ENCODE measurements at places on chromosomes 1 and 21.

DNA sequence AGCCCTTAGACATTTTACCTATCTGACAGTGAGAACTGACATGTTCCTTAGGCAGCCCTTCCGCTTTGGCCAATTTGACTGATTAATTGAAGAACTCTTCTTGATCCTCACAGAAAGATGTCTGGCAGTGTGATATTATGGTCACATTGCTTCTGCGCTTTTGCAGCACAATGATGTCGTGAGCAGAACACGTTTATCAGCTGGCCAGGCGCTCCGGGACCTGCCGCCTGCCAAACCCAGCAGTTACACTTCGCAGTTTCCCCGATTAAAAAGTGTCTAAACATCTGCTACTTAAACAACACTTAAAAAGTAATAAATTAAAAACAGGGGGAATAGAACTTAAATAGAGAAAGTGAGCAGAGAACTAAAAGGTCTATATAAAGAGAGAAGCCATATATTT is 103.5 kb upstream of the ETS2 start:
- H3K36me3 ChIP-seq = no peaks in the 10 kb centered on the region
- no peak overlapping the region for H3K4me3 ChIP-seq

DNA sequence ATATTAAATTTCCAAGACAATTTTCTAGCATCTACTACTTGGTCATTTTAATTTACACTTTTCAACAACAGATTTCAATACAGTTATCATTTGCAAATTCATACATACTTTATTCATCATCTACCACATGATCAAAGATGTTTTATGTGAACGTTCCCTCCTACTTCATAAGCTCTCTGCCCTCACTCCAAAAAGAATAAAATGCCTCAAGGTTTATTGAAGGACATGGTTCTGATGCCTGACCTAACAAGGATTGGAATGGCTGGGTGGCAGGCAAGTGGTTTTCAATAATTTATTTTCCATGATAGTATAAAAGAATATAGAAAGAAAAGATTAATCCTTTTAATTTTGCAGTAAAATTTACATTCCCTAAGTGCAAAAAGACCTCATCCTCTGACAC is 5.4 kb downstream of the CDKN2C start:
- H3K27me3 ChIP-seq = peaks cover 100% of the 10 kb centered on the region
- no peak overlapping the region for H3K27ac ChIP-seq

DNA sequence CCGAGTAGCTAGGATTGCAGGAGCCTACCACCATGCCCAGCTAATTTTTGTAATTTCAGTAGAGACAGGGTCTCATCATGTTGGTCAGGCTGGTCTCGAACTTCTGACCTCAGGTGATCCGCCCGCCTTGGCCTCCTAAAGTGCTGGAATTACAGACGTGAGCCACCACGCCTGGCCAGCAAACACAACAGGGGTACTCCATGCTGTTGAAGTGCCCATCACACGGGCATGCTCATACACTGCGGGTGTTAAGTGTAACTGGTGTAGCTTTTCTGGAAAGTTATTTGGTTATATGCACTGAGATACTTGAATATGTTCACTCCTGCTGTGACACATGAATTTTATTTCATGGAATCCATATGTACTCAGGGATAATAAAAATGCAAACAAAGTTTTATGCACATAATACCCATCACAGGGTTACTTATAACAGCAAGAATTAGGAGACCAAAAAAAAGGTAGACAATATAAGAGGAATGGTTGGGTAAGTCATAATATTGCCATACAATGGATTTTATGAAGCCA is 9.2 kb downstream of the SRSF4 start:
- H3K36me3 ChIP-seq = peaks cover 8% of the 10 kb centered on the region
- DNase-seq = no peak
- no peak overlapping the region for H3K27ac ChIP-seq

- no peaks in the 10 kb centered on the region for H3K4me1 ChIP-seq
- no peak overlapping the region for H3K27ac ChIP-seq
- no peaks in the 10 kb centered on the region for H3K36me3 ChIP-seq
Measured at GRCh38 chr1:151773702-151774101, 10.4 kb upstream of the MRPL9 start.

- no peak within 1 kb of the TSS for H3K27ac ChIP-seq
- peaks cover 19% of the 10 kb centered on the region for H3K4me1 ChIP-seq
- peaks cover 100% of the 10 kb centered on the region for H3K27me3 ChIP-seq
- H3K36me3 ChIP-seq = no peaks in the 10 kb centered on the region
Measured at GRCh38 chr1:156860628-156861423, at the start of gene NTRK1. Gene NTRK1, plus strand, starts transcription at chr1:156860865. Its CDS starts 70 bp downstream, at chr1:156860935.

GRCh38 chr1:4101459-4102161 is 201.5 kb upstream of the C1orf174 start:
- H3K4me3 ChIP-seq = no peak overlapping the region
- peaks cover 11% of the 10 kb centered on the region for H3K4me1 ChIP-seq
- no peaks in the 10 kb centered on the region for H3K36me3 ChIP-seq
- no peak overlapping the region for H3K27ac ChIP-seq
- DNase-seq = no peak
- H3K27me3 ChIP-seq = no peaks in the 10 kb centered on the region

DNA sequence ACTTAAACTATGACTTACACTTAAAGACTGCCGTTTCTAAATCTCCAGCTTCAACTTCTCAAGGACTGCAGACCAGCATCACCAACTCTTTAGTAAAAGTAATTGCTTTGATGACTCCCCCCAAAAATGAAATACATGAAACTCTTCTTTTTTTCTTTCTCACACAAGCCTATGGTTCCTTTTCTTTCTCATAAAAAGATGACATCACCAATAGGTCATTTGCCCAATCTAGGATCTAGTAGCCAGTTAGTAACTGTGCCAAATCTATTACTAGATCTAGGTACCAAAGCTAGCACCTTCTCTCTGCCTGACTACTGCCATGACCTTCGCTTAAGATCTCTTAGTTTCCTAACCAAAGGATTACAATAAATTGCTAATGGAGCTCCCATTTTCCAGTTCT is 1266.0 kb upstream of the ADGRL4 start:
- H3K4me1 ChIP-seq = no peaks in the 10 kb centered on the region
- H3K36me3 ChIP-seq = no peaks in the 10 kb centered on the region
- no peaks in the 10 kb centered on the region for H3K27me3 ChIP-seq
- DNase-seq = no peak

GRCh38 chr1:226653311-226653921 is 85.7 kb downstream of the ITPKB start:
- DNase-seq = no peak
- no peaks in the 10 kb centered on the region for H3K36me3 ChIP-seq

GRCh38 chr1:185158800-185159199 is 1.8 kb downstream of the SWT1 start:
- DNase-seq = no peak
- H3K27me3 ChIP-seq = no peaks in the 10 kb centered on the region
- no peaks in the 10 kb centered on the region for H3K36me3 ChIP-seq
- peaks cover 18% of the 10 kb centered on the region for H3K4me1 ChIP-seq
- H3K27ac ChIP-seq = no peak overlapping the region

DNA sequence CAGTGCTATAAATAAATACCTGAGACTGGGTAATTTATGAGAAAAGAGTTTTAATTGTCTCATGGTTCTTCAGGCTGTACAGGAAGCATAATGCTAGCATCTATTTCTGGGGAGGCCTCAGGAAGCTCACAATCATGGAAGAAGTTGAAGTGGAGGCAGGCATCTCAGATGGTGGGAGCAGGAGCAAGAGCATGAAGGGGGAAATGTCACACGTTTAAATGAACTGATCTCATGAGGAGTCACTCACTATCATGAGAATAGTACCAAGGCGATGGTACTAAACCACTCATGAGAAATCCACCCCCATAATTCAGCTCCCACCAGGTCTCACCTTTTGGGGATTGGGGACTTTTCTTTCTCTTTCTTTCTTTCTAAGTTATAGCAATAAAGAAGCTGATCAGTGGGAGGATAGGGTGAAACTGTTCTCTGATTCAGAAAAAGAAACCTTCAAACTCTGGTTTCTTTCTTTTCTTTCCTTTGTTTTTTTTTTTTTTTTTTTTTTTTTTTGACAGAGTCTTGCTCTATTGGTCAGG is 17.1 kb upstream of the SPAG17 start:
- no peak overlapping the region for H3K4me3 ChIP-seq
- H3K36me3 ChIP-seq = no peaks in the 10 kb centered on the region
- H3K27me3 ChIP-seq = no peaks in the 10 kb centered on the region
- H3K4me1 ChIP-seq = no peaks in the 10 kb centered on the region
- DNase-seq = no peak

Data from neural progenitor cell (in vitro differentiated cells).